Stimulated activated CD8-positive, alpha-beta memory T cell treated with anti-CD3 and anti-CD28 coated beads, Interleukin-7, amount 100 ng/mL, for 24 hours (primary cell): ENCODE measurements at places on chromosomes 12 and 14.

DNA sequence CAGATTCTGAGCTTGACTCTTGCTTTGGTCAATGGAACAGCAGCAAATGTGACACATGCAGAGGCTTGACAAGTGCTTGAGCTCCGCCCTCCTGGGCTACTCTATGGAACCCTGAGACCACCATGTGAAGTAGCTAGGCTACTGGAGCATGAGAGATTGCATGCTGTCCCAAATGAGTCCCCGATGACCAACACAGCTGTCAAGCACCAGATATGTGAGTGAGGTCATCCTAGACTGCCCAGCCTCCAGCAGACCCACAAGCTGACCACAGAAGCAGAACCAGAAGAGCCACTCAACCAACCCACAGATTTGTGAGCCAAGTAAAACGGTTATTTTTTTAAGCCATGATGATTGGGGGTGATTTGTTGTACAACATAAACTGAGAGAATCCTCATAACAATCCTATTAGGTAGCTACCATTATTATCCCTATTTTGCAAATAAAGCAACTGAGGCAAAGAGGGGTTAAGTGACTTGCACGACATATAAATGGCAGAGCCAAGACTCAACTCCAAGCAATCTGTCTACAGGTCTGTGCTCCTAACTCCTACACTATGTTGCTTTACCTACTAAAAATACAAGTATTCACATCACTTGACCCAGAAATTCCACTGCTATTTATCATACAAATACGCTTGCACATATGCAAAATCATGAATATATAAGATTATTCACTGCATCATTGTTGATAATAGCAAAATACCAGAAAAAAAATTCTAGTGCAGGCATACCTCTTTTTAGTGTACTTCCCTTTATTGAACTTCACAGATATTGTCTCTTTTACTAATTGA lies 136.2 kb downstream of the NDUFA12 start:
- DNase-seq: no peak

- DNase-seq: no peak
These were observed 23.0 kb upstream of the BATF start for GRCh38 chr14:75499084-75499875.

- DNase-seq: no peak
These were observed 50.0 kb downstream of the LGMN start for GRCh38 chr14:92698393-92698792.

GRCh38 chr12:93773122-93773871 lies 96.1 kb downstream of the CRADD start:
- no peak for DNase-seq

DNA sequence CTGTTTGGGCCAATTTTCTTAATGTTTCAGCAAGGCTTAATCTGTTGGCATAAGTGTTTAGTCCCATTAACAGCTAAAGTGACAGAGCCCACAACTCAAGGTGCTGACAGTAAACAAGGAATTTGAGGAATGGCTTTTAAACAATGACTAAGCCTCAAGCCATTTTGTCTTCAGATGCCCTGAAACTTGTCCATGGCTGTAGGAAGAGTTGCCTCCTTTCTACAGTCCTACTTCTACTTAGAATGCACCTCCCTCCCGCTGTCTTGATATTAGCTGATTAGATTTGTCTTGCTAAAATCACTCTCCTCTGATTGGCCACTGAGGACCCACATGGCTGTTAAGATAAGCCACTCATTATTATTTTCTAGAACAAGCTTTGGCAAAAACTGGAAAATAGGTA lies 188.4 kb upstream of the OTX2 start:
- no peak for DNase-seq

- no peak for DNase-seq
These were observed 70.4 kb upstream of the PTPRQ start for GRCh38 chr12:80373666-80374065.

- no peak for DNase-seq
These were observed 151.3 kb downstream of the RAD51B start for GRCh38 chr14:67970923-67971322.

DNA sequence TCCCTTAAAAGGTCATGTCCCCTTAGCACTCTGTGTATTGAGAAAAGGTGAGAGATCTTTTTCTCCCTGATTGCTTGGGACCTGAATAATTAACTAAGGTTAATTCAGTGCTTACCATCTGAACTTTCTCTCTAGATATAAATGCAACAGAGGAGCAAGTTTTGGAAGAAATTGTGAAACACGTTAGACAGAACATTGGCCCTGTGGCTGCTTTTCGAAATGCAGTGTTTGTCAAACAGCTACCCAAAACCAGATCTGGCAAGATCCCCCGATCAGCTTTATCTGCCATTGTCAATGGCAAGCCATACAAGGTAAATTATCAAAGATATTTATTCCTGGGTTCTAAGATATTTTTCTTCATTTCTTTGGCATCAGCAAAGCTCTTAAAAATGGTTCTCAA lies 175.5 kb downstream of the ACSS3 start:
- no peak for DNase-seq

GRCh38 chr12:119052001-119052400 lies 70.7 kb downstream of the SRRM4 start:
- DNase-seq: no peak

DNA sequence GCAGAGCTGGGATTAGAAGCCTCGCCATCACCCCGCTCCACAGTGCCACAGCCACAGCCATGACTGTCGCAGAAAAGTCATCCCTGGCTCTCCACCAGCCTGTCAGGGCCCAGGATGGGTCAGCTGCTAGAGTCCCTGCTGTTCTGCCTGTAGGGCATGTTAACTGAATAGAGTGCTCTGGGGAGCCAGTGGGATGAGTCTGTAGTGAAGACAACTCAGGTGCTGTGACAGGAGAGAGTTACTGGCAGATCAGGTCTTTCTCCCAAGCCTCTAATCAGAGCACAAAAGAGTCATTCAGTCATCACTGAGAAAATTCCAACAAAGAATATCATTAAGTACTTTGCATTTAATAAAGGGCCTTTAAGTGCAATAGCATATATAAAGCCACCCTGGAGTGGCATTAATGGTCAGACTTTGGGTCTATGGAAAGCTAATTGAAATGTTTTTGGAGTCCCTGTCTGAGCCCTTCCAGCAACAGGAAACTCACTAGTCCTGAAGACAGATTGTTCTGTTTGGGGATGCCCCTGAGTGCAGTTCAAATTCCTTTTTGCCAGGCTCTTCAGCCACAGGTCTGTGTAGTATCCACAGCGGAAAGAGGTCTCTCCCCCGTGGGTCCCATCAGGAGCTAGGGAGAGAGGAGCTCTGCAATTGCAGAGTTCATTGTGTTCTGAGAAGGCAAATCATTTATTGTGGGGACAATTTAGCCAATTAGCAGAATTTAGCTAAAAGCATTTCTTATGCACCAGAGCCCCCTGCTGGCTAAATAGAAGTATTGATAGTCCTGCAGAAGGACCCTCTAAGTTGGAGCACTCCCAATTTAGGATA lies 45.2 kb upstream of the C14orf132 start:
- DNase-seq: no peak

- DNase-seq: peak; percentile 2
These were observed 16.7 kb downstream of the OR9K2 start for GRCh38 chr12:55142669-55143565.

DNA sequence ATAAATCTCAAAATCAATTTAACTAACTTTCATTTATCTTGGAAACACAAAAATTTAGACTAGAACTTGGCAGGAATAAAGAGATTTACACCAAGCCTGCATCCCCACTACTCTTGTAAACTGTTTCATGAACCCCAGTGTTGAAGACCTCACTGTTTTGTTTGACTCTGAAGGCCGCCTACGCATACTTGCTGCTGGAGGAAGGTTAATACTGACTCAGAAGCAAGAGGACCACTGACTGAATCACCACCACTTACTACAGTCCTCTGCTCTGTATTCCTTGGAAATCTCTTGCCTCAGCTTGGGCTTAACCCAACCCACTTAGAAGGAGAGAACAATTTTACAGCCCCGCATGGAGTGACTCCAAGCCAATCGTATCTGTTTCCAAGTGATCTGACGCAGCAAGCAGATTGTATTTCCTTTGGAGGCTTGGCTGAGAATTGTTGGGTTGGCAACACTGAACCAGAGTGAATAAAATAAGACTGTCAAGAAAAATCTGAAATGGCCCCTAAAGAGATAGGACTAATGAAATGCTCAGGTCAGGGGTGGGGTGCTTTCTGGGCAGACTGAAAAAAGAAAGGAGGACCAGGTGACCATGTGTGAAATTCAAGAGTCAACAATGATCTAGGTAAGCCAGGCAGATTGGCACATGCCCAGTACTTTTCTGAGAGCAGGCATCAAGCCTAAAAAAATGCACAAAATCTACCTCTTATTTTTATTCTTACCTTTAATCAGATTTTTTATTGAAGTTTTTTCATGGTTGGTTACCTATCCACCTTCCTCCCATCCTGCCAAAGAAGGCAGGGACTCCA lies 248.6 kb downstream of the ZFP36L1 start:
- DNase-seq: no peak
